ENCODE measurements at places on chromosomes 16 and 17.

DNA sequence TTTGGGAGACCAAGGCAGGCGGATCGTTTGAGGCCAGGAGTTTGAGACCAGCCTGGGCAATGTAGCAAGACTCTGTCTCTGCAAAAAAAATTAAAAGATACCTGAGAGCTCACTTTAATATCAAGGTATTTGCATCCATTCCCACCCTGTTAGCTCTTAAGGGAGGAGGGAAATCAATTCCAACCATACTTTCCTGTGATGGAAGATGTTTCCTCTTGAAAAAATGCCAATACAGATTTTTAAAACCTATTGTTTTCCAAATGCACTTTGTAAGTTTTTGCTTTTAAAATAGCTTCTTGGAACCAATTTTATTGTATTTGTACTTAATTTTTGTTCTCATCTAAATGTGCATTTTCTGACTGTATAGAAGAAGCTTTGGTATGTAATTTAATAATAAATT lies 49.2 kb downstream of the GOSR1 start:
- no peak for DNase-seq

DNA sequence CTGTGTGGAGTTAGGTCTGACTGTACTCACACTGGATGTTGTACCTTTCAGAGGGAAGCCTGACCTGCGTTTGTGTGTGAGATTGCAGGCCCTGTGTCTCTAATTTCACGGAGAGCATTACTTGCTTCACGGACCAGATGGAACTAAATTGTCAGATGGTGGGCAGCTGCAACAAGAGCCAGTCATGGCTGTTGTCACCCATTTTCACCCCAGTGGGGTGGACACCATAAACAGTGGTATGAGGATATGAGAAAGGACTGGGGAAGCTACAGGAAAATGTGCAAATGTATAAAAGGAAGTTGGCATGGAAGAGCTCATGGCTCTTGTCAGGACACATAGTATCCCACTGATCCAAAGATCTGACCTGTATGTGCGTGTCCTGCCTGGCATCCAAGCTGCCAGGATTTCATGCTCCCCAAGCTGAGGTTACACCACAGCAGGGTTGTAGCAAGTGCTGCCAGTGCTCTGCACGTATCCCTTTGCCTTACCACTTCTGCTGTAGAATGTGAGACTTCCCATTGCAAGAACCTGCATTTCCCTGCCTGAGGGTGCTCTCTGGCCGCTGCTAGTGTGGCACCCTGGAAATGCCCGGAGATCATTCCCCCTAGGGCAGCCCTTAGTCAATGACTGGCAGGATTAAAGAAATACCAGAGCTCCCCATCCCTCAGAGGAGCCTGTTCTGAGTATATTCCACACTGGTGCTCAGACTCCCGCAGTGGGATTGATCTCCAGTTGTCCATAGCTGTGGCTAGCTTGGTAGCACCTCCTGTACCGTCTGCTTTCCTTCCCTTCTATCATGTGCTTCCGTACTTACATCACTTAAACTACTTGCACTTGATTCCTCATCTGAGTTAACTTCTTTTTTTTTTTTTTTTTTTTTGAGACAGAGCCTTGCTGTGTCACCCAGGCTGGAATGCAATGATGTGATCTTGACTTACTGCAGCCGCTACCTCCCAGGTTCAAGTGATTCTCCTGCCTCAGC lies 70.4 kb upstream of the TANC2 start:
- DNase-seq, result no peak

DNA sequence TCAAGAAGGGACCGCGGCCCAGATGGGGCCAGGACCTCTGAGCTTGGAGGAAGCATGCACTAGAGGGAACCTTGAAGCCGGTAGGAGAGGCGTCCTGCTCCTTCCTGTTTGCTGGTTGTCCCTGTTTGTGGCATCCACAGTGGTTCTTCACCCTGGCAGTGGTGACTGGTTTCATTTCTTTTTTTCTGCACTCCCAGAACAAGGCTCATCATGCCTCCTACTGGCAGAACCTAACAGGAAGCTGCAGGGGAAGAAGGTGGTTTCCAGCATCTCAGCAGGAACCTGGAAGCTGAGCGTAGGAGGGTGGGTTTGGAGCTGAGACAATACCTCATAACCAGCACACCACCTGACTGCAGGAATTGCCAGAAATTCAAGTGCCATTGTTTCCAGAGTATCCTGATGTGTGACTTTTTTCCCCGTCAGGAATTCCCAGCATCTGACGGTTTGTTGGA lies 5.8 kb downstream of the TMEM231 start:
- DNase-seq, result no peak

- peak; percentile 78 for DNase-seq
Measured at GRCh38 chr17:60390925-60391470, 935 bp downstream of the USP32 start.

DNA sequence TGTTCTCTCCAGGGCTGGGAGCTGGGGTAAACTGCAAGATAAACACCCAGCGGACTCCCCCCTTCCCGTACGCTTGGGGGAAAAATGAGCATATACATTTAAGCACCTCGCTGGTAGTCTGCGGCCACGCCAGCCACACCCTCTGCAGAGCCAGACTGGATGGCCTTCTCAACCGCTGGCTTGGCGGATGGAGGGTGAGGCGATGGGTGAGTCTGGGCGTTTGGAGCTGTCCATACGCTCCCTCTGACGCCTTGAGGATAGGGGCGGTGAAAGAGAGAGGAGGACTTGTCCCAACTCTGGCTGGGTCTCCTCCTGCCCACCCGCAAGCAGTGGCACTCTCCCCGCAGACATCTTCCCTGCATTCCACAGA lies 1.0 kb downstream of the ITGA3 start:
- DNase-seq, result peak; percentile 83

DNA sequence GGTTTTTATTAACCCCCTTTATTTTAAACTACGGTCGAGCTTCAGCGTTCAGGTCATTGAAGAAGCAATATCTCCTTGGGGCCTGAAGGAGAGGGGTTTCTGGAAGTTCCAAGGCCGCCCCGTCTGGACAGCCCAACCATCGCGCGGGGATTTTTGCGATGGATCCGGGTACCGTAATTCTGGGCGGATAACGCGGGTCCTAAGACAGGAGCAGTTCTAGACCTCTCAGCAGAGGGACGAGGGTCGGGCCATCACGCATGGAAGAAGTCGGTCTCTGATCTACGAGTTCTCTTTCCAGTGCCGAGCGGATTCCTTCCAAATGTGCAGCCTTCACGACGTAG lies 3.6 kb downstream of the BORCS6 start:
- DNase-seq, result no peak

- DNase-seq, result no peak
Measured at GRCh38 chr17:47243737-47244598, 9.7 kb upstream of the ITGB3 start.

DNA sequence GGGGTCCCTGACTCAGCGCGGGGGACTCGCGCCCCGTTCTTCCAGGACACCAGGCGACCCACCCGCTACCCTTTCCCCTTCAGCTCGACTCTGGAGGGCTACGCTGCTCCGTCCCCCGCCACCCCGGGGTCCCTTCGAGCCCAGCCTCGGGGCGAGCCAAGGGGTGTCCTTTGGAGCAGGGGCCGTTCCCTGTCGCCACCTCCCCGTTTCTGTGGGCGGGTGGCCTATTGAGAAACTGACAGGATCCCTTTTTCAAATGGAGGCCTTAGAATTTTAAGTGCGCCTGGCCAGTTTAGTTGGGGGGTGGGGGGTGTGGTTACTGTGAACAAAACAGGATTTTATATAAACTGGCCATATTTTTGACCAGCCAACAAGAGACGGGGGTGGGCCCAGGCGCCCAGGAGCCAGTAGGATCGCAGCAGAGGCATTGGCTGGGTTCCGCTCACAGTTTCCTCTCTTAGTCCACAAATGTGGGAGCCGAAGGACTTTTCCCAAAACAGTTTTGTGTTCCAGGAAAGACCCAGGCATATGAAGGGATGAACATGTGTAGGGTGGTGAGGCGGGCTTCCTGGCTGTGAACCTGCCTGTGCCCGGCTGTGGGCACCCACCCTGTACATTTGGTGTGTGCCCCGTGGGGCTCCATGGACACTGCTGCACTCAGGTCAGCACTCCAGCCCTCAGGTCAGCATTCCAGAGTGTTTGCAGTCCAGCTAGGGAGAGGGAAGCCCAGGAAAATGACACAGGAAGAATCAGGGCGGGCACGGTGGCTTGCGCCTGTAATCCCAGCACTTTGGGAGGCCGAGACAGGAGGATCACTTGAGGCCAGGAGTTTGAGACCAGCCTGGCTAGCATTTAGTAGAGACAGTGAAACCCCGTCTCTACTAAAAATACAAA lies 722 bp upstream of the TIMP2 start:
- peak; percentile 72 for DNase-seq

GRCh38 chr16:22141767-22142166 lies 20.5 kb upstream of the SDR42E2 start:
- DNase-seq, result no peak

GRCh38 chr17:80195671-80196529 lies 24.2 kb downstream of the SGSH start:
- peak; percentile 11 for DNase-seq

DNA sequence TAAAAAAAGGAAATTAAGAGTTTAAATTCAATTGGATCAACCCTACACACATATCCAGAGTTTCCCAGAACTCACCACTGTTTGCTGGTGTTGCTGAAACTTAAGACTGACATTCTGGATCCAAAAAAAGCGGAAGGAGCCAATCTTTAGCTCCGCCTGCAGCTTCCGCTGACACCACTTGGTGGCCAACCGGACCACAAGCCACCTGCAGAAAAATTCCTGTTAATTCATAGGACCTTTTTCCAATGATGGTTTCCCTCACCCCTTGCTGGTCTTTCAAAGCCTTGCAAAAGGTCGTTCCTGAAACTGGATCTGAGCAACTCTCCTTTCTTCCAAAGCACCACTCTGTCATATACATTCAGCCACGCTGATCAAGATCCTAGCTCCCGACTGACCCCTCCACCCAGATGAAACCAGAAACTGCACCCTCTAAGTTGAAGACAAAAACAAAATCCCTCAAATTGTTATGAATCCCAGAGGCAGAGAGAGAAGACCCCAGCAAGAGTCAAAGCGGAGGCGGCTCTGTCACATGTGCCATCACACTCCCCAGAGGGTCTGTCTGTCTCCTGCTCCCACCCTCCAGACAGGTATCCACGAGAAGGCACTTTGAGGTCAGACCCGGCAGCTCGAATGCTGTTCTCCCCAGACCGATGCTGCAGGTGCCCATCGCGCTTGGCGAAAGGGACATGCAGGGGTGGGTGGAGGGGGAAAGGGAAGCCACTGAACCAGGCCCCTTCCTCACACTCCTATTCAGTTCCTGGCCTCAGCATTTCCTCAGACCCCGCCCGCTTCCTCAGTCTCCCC lies 773 bp downstream of the BLTP2 start:
- DNase-seq, result peak; percentile 82

GRCh38 chr16:27053996-27054395 lies 12.7 kb upstream of the C16orf82 start:
- DNase-seq, result no peak

- DNase-seq, result no peak
Measured at GRCh38 chr17:57105591-57105990, 20.5 kb downstream of the AKAP1 start.

GRCh38 chr17:50946223-50946890 lies 80.2 kb upstream of the TOB1 start:
- no peak for DNase-seq

DNA sequence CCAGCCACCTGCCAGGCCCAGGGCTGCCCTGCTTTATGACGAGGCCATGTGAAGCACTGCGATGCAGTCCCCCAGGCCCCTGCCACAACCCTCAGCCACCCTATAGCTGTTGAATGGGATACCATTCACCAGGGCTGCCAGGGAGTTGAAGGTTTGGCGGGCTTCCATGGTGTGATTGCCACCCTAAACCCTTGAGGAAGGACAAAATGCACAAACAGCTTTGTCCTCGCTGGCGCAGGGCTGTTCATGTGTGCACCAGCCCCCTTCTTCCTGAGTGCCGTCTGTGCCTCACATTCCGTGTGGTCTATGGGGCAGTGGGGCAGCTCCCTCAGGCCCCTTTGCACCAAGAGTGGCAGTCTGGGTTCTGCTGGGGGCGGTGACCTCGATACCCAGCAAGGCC lies 25.3 kb downstream of the NARF start:
- DNase-seq, result no peak

DNA sequence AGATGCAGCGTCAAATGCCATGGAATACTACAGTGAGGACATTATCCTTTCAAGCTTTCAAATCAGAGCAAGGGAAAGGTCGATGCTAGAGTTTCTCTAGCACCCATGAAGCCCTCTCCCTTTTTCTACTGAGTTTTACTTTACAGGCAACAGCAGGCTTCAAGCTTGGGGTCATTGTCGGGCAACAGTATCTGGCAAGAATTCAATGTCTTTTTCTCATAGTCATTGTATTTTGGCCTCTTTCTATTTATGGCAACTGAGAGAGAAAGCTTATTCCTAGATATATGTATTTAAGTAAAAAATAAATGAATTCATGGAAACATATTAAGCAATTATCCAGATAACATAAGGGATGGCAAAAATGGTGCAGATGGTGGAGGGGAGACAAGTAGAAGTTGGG lies 364 bp upstream of the CETP start:
- no peak for DNase-seq

DNA sequence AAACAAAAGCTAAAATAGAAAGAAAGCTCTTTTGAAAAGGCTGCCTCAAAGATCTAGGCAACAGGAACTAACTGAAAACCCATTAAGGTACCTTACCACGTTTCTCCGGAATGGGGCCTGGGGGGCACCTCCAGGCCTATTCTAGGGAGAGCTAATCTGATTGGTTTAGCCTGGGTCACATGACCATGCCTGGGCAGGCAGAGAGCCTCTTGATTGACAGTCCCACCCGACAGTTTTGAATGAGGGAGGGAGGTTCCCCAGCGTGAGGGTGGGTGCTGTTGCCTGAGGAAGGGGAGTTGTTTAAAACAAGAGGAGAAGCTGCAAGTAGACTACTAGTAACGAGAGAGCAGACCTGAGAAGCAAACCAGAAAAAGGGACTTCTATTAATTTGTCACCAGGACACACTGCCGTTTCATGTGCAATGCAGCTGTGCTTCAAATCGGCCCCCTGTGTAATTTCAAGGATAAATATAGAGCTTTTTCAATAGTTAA lies 143.4 kb upstream of the HS3ST2 start:
- no peak for DNase-seq

DNA sequence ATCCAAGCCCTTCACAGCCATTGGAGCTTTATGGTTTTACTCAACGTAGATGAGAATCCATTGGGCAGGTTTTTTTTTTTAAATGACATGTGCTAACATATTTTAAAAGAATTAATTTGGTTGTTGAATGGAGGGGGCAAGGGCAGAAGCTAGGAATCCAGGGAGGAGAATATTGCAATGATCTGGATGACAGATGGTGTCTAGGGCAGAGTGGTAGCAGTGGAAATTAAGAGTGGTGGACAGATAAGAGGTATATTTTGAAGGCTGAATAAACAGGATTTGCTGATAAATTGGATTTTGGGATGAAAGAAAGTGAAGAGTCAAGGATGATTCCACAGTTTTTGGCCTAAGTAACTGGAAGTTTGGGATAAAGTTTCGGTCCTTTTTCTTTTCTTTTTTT lies 54.8 kb upstream of the DHX40 start:
- no peak for DNase-seq
